ENCODE measurements at places on chromosomes 2 and 18.

DNA sequence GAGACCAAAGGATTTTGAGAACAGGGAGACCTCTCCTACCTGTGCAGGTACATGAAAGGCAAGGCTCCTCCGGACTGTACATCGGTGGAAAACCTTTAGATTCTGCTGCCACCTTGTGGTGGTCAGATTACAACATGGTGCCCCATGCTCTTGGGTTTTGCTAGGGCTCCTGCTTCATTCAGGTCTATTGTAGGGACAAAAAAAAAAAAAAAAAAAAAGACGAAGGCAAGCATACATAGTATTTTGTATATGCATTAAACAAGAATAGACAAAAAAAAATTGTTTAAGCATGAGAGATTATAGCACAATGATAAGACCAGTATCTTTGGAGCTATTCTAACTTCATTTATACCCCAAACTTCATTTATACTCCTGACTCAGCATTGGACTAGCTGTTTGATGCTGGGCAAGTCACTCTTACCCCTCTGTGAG, 27.4 kb upstream of the SPR start:
- DNase-seq, result peak; percentile 23

DNA sequence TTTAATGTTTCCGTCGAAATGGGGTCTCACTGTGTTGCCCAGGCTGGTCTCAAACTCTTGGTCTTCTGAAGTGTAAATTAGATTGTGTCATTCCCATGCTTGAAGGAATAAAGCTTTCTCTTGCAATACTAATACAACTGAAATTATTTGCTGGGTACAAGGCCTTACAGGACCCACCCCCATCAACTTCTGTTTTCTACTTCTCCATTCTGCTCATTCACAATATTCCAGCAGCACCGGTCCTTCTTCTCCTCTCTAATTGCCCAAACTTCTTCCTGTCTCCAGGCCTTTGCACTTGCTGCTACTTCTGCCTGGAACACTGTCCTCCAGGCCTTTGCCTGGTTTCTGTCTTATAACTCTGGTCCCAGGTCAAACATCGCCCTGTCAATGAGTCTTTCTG, 73.8 kb downstream of the APOB start:
- DNase-seq, result no peak

DNA sequence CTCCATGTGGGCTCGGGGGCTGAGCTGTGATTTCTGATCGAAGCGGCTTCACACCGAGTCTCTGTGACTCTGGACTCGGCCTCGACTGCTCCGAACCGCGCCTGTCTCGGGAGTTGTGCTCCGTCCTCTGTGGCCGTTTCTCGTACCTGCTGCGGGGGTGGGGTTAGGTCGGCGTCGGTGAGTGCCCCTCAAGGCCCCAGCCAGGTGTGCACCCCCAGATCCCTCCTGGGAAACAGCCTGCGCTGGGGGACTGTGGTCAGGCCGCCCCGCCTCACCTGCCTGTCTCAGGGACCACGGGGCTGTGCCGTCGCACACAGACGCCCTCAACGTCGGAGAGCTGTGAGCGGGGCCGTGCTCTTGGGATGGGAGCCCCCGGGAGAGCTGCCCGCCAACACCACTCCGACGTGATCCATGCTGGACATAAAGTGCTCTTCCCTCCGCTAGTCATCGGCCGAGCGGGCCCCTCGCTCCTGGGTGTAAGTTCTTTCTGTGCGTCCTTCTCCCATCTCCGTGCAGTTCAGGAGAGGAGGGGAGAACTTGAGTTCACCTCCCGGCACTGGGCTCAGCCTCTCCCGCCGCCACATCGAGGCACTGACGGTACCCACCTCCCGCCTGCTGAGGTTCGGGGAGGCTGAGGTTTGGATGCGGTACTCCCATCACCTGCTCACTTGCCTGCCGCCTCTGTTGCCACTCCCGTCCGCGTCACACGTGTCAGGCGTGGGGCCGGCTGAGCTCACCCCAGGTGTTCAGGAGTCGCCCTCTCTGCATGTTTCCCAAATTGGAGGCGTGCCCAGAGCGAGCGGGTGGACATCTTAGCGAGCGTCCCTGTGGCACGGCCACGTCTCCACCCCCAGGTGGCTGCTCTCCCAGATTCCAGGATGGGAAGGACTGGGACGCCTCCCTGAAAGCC, 55.7 kb downstream of the CTDP1 start:
- no peak for DNase-seq

- no peak for DNase-seq
Measured at GRCh38 chr2:224523626-224524577, 61.3 kb downstream of the CUL3 start.

DNA sequence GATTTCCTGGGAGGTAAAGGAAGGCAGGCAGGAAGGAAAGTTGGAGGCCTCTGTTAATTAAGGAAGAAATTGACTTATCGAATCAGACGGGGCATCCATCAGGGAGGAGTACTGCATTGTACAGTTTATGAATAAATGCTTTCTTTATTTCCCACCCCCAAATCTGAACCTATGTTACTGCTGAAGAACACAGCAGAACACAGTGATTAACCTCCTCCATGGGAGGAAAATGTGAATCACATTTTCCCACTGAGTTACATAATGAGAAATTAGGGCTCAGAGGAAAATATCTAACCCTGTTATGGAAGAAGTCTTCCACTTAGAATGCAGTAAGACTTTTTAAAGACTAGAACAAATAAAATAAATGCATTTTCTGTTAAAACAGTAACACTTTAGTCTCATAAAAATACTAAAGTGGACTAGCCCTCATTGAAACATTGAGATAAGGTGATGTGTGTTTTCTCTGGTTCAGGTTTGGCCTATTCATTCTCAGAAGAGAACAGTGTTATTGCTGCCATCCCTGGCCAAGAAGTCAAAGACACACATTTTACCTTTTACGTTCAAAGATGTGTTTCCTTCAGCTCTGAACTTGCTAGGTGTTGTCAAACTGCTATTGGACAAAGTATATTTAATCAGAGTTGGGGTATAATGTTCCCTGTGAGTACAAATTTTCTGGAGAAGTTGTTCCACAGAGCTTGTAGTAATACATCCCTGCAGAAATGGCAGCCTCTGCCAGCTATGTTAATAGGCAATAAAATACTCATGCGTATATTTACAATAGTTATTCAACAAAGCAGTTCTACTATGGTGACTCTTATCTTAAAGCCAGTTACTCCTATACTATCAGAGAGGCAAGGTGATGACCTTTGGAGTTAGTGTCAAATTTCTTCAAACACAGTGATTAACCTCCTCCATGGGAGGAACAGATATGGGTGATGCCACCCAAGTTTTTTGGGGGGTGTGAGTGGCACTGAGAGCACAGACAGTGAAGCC, 11.1 kb downstream of the DNAH6 start:
- DNase-seq, result no peak

DNA sequence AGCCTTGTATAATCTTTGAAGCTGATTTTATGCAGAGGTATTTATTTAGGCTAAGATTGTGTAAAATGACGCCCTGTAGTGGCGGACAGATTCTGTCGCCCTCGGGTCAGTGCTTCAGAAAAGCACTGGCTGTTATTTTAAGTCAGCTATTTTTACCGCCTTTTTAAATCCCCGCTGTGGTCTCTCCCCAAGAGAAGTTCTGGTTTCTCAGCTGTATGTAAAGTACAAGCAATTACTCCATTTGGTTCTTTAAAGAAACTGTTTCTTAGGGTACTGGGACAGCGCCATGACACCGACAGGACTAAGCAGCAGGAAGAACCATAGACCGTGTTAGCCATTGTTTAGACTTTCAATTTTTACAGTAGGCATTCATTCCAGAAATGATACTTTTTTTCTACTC, 65.0 kb downstream of the UGGT1 start:
- no peak for DNase-seq

GRCh38 chr18:54235871-54236270, 11.4 kb upstream of the MBD2 start:
- no peak for DNase-seq

- no peak for DNase-seq
Measured at GRCh38 chr2:96907115-96908041, 37.5 kb upstream of the SEMA4C start.

- no peak for DNase-seq
Measured at GRCh38 chr18:28002841-28003240, 174.1 kb downstream of the CDH2 start.

DNA sequence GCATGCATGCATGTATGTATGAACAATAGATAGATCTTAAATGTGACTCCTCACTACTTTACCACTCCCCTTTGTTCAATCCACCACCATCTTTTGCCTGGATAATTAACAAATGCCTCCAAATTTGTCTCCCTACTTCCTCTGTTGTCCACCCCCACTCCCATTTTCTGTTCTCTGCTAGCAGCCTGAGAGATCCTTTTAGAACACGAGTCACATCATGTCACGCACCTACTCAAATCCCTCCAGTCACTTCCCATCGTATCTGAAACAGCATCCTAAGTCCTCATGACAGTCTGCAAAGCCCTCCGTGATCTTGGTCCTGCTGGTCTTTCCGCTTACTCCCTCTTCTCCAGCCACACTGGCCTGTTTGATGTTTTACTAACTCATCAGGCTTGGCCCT, 527.3 kb downstream of the EPHA4 start:
- no peak for DNase-seq
